ENCODE measurements at places on chromosomes 5 and 9.

- DNase-seq, result no peak
Measured at GRCh38 chr9:136944212-136944518, 373 bp downstream of the FBXW5 start.

GRCh38 chr9:78973907-78974306, 597.9 kb upstream of the TLE4 start:
- no peak for DNase-seq

GRCh38 chr5:88656221-88656950, 226.6 kb downstream of the MEF2C start:
- no peak for DNase-seq

- no peak for DNase-seq
Measured at GRCh38 chr5:170749911-170750431, 33.6 kb upstream of the GABRP start.

DNA sequence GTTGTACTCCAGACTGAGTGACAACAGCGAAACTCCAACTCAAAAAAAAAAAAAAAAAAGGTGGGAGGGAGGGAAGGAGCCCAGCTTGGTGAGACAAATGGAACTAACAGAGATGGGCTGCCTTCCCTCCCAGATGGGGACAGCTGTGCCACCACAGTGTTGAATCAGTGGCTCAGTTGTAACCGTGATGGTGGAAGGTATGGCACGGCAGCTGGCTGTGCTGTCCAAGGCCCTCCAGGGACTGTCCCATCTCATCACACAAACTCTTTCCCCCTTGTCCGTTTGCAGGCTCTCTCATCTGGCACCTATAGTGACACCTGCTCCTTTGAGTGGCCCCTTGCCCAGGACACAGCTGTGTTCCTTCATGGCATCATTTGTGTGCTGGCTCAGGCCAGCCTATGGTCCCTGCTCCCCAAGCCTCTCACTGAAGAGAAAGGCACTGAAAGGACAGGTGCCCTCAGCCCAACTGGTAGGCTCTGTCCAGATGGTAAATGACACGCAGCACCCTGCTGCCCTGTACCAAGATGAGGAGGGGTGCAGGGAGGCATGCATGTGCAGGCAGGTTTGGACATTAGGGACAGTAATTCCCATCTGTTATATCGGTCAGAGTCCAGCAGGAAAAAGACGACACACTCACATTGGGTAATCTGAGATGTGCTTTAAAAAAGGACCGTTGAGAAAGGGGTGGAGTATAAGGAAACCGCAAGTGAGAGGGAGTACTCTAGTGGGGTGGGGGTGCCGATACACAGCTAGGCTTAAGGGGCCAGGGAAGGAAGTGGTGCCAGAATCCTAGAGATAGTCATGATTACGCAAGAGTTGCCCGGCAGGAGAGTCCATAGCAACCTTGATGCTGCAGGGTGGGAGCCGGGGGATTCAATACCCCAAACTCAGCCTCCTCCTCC, 4.3 kb downstream of the SMIM33 start:
- no peak for DNase-seq

DNA sequence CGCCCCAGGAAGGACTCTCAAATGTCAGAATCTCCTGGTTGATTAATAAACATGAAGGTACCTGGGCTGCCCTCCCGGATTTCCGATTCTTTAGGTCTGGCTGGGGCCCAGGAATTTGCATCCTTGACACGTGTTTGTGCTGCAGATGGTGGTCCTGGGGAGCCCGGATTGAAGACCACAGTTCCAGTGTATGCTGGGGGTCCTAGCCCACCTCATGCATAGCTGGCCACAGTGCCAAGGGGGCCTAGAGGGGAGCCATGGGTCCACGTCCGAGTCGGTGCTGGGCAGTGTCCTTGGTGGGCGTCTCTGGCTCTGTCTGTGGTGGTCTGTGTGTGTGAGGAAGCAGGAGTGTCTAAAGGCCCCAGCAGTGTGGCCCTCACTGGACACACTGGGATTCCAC, 3.2 kb downstream of the NCS1 start:
- no peak for DNase-seq

DNA sequence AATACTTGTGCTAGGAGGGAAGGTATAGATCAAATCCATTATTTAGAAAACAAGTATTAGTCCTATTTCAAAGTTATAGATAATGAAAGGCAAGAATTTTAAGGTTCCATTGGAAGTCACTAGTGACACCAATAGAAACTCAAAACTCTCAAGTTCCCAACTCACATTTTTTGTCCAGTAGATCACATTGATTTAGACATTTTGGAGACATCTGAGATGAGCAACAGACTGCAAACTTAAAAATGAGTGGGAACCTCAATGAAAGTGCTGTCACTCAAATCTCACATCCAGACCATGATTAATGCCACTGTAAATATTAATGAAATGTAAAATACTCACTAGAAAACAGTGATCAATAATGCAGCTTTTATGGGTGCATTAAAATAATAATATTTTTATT, 405.0 kb downstream of the ENC1 start:
- DNase-seq, result no peak

- no peak for DNase-seq
Measured at GRCh38 chr5:76982450-76982849, 29.6 kb downstream of the CRHBP start.

DNA sequence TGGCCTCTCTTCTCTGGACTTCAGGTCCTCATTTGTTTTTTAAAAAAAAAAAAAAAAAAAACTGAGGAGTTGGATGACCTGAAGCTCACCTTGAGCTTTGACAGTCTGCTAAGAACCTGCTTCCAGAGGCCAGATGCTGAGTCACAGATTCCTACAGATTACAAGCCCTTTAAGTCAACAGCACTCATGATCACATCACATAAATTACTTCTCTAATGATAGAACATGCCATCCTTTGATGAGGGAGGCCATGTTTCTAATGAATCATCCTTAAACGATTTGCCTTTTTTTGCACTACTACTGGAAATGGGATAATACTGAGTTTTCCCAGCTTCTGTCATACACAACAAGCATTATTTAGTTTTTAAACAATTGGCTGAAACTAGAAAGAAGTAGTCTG, 34.2 kb upstream of the MYOT start:
- no peak for DNase-seq

GRCh38 chr5:177020033-177020432, 2.5 kb upstream of the ZNF346 start:
- no peak for DNase-seq

- peak; percentile 75 for DNase-seq
Measured at GRCh38 chr5:132456296-132456986, 34.1 kb downstream of the IRF1 start.

DNA sequence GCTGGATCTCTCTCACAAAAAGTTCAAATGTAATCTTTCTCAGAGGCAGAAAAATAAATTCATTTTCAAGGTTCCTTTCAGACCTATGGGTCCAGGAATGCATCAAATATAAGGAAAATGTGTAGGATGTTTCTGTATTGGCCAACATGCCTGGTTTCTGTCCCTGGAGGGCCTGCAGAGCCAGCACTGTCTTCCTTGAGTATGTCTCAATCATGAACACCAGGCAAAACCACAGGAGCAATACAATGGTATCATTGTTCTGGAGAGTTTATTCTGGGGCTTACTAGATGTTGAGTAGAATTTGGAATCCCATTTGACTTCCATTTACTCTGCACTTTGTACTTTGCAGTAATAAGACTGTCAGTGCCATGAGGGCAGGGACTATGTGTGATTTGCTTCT, 23.5 kb downstream of the INSYN2B start:
- DNase-seq, result no peak

GRCh38 chr9:101421653-101422065, 13.9 kb downstream of the ALDOB start:
- DNase-seq, result no peak

DNA sequence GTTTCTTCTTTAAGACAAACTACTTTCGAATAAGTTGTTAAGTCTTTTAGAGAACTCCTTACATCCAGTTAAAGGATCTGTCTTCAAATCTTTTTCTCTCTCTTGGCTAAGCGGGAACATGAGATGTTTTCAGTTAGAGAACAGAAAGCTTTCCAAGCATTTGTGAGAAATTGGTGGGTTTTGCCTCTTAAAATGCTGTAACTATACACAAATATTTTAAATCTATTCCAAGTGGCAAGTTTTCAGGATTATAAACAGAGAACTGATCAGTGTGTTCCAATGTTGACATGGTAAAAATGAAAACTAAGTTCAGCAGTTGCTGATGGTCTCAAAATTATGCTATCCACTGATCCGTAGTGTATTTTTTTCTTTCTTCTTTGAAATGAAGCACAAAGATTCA, 100.4 kb downstream of the EBF1 start:
- DNase-seq, result no peak

DNA sequence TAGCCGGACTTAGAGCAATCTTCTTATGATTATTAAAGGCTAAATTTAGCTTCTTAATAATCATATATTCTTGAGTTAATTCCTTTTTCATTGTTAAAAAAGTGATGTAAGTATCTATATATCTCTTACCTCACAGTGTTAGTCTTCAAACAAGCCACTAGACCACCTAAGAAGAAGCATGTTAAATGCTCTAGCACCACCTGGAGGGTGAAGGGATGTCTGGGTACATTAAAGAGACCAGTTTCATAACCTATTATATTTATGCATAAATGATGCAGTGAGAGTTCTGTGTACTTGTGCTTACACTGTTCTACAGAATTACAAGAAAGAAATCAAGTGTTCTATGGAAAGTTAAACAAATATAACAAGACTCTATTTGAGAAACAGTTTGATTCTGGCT, 55.9 kb upstream of the SLCO6A1 start:
- DNase-seq, result no peak

- no peak for DNase-seq
Measured at GRCh38 chr9:84750152-84750865, 80.8 kb downstream of the NTRK2 start.
